ENCODE measurements at places on chromosomes 11 and 22. TPM values are rescaled to one million over a fixed set of nuclear protein-coding genes. Genes with fewer than 3 reads are reported as not detected.

DNA sequence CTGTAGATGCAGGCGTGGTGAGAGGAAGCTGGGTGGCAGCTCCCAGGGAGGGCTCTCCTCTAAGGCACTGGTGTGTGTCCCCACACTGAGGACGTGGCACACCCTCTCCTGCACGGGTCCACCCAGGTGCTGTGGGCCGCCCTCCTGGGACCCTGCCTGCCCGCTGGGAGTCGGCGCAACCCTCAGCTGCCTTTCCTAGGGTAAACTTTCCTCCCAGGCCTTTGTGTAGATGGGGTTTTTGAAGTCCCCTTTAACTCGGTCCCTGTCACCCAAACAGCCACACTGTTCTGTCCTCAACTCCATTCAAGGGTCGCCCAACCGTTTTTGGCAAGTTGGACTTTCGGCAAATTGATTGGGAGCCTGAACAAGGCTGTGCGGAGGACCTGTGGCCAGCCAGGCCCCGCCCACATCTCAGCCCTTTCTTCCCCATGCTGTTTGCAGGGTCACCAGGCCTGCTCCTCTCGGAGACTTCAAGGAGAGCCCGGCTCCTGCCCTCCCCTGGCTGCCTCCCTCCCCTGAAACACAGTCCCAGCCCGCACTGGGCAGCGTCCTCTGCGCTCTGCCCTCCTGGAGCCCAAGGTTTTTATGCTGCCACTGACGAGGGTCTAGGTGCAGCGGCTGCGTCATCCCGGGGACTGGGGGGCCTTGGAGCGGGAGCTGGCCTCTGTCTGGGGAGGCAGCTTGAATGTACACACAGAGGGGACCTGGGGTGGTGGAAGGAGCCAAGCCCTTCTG, 1126.2 kb downstream of the BRD1 start:
- H3K27me3 ChIP-seq, result no peaks in the 10 kb centered on the region
- no peak for DNase-seq
- no peaks in the 10 kb centered on the region for H3K4me1 ChIP-seq
- H3K27ac ChIP-seq, result no peak overlapping the region
- H3K36me3 ChIP-seq, result no peaks in the 10 kb centered on the region
- no peak overlapping the region for H3K4me3 ChIP-seq

Gene SLC25A22
- 10.3 TPM for total RNA-seq

DNA sequence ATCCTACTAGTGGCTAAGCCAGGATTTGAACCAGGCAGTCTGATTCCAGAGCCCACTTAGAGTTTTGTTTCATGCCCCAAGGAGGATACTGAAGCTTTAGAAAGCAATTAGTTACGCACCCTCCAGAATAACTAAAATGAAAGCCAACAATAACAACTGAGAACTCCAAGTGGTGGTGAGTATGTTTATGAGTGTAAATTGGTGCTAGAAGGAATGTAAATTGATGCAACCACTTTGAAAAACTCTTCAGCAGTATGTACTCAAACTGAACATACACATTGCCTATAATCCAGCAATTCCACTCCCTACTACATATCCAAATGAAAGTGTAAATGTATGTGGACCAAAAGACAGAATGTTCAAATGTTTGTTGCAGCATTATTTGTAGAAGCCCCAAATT, 6.7 kb upstream of the ARL14EP start:
- no peak overlapping the region for H3K4me3 ChIP-seq
- H3K27me3 ChIP-seq, result no peaks in the 10 kb centered on the region
- no peaks in the 10 kb centered on the region for H3K36me3 ChIP-seq
- H3K4me1 ChIP-seq, result no peaks in the 10 kb centered on the region

GRCh38 chr22:39236321-39237317, 8.2 kb downstream of the PDGFB start:
- no peaks in the 10 kb centered on the region for H3K27me3 ChIP-seq
- H3K36me3 ChIP-seq, result no peaks in the 10 kb centered on the region

DNA sequence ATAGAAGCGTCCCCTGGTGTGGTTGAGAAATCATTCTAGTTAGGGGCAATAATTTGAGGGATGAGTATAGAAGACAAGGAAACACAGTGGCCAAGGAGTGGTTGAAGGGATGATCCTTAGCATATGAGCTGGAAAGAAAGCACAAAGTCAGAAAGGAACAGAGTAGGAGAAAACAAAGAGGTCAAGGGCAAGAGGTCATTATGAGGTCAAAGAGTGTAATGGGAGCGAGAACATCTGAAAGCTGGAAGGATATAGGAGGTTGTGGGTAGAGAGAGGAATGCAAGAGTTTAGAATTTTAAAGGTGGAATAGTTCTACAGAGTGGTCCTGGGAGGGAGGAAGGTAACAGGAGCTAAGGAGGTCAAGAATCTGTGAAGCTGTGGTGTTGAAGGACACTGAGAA, 2.0 kb downstream of the DCHS1 start:
- H3K27ac ChIP-seq, result peak overlapping the region; percentile 92
- no peaks in the 10 kb centered on the region for H3K27me3 ChIP-seq
- H3K36me3 ChIP-seq, result no peaks in the 10 kb centered on the region

GRCh38 chr22:42062506-42063170, 8.0 kb downstream of the NAGA start:
- H3K4me3 ChIP-seq, result no peak overlapping the region
- H3K4me1 ChIP-seq, result no peaks in the 10 kb centered on the region
- H3K27me3 ChIP-seq, result no peaks in the 10 kb centered on the region
- no peak overlapping the region for H3K27ac ChIP-seq

Gene SLC5A1
- total RNA-seq, result 5.6 TPM

Gene STIM1
- total RNA-seq, result 68.8 TPM

GRCh38 chr11:62190011-62190410, at the start of gene SCGB1D1:
TSS of gene SCGB1D1 (plus strand) at chr11:62190216. CDS start at chr11:62190285, 69 bp downstream.
- H3K27ac ChIP-seq, result no peak within 1 kb of the TSS
- no peaks in the 10 kb centered on the region for H3K4me1 ChIP-seq
- no peaks in the 10 kb centered on the region for H3K27me3 ChIP-seq
- no peak within 1 kb of the TSS for H3K4me3 ChIP-seq
- H3K36me3 ChIP-seq, result no peaks in the 10 kb centered on the region

DNA sequence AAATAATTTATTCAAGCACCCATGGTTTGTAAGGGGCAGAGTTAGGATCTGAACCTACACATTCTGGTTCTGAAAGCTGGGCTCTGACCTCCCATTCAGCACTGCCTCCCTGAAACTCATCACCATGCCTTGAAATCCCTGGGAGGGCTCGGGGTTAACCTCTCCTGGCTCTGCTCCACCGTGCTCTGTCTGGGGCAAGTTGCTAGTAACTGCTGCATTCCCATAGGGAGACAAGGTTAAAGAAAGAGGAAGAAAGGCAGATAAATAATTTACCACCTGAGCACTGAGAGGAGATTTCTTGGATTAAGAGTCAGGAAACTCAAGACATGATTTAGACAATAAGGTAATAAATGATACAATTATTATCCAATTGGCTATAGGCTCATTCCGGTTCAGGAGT, 199.3 kb downstream of the KIF18A start:
- no peak for DNase-seq
- H3K27me3 ChIP-seq, result no peaks in the 10 kb centered on the region
- no peaks in the 10 kb centered on the region for H3K4me1 ChIP-seq
- H3K27ac ChIP-seq, result no peak overlapping the region

- H3K27me3 ChIP-seq, result no peaks in the 10 kb centered on the region
- H3K4me3 ChIP-seq, result no peak overlapping the region
- H3K36me3 ChIP-seq, result no peaks in the 10 kb centered on the region
- no peak for DNase-seq
- H3K27ac ChIP-seq, result no peak overlapping the region
Observed at GRCh38 chr22:45418056-45418769, 4.7 kb downstream of the RIBC2 start.

Gene HYLS1
- 3.7 TPM for total RNA-seq

GRCh38 chr11:46253258-46254132, 24.0 kb upstream of the CREB3L1 start:
- no peak overlapping the region for H3K4me3 ChIP-seq
- DNase-seq, result peak; percentile 40
- no peaks in the 10 kb centered on the region for H3K4me1 ChIP-seq
- no peak overlapping the region for H3K27ac ChIP-seq

Gene RASSF10
- total RNA-seq, result 3.7 TPM

Gene FIBIN
- total RNA-seq, result 118 TPM

DNA sequence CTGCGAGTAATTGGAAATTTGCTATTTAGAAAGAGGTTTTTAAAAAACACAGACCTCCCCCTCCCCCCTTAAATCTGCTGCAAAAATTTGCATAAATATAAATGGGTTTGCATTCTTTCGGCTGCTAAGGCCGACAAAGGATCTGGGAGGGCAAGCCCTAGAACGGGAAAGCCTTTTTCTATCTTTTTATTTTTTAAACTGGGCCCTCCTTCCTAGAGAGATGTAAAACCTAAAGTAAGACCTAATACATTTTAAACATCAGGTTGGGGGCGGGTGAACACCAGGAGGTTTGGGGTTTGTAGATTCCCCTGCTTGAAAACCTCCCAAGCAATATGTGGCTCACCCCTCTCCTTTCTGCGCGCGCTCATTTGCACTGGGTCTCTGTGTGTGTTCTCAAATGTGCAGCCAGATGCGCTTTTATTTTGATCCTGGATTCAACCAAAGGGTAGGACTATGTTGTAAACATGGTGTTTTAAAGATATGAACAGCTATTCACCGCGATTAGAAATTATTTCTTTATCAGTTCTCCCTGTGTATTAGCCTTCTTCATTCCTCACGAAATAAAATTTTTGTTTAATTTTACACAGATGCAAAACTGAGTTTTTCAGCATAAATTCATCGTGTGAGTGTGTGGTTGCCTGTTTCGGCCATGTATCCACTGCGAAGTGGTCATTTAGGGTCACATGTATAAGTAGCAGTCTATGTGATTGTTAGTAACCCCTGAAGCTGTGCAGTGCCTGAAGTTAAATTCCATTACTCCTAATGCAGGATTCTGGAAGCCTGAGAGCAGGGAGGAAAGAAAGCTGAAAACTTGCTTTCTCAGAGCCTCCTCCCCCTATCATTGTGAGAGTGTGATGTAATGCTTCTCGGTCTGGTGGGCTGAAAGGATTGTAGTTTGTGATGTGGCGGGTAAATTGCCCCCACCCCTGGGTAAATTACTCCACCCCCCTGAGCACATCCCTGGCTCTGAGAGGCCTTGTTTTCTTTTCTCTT, 988 bp downstream of the TNRC6B start:
- H3K36me3 ChIP-seq, result no peaks in the 10 kb centered on the region
- H3K27ac ChIP-seq, result peak overlapping the region; percentile 83
- no peak for DNase-seq
- H3K27me3 ChIP-seq, result no peaks in the 10 kb centered on the region
- H3K4me1 ChIP-seq, result peaks cover 74% of the 10 kb centered on the region

DNA sequence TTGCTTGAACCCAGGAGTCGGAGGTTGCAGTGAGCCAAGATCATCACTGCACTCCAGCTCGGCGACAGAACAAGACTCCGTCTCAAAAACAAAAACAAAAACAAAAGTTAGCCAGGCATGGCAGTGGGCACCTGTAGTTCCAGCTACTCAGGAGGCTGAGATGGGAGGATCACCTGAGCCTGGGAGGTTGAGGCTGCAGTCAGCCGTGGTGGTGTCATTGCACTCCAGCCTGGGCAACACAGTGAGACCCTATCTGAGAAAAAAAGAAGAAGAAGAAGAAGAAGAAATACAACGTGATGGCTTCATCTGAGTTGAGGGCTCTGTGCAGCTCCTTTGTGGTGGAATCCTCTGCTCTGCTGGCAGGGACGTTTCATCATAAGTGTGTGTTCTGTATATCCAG, 10.0 kb upstream of the TNNT3 start:
- no peak for DNase-seq
- H3K36me3 ChIP-seq, result no peaks in the 10 kb centered on the region
- peaks cover 10% of the 10 kb centered on the region for H3K4me1 ChIP-seq
- no peak overlapping the region for H3K4me3 ChIP-seq
- no peak overlapping the region for H3K27ac ChIP-seq

DNA sequence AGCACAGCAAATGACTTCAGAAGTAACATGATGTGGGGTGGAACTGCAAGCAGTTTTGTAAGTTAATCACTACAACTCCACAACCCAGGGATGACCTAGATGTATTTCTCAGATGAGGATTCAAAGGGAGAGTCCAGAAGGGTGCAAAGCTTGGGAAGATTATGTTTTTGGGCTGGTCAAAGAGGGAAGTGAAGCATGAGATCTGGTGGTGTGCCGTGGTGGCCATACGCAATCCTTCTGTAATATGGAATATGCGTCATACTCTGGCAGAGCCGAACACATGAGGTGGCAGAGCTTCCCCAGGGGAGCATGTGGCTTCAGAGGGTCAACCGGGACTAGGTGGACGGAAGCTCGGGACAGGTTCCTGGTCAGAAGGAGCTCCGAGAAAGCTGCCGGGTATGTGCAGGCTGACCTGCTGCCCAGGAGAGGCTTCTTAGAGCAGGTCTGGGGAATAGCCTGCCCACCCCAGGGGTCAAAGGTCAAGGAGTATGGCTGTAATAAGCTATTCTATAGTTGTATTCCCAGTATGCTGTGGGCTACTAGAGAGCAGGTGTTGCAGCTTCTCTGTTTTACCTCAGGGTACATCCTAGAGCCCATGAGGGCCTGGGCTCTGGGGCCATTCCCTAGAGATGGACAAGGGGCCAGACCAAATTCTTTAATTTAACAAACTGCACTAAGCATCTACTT, 70.1 kb upstream of the PHOX2A start:
- H3K4me3 ChIP-seq, result no peak overlapping the region
- no peaks in the 10 kb centered on the region for H3K36me3 ChIP-seq
- no peaks in the 10 kb centered on the region for H3K27me3 ChIP-seq
- DNase-seq, result no peak
- no peak overlapping the region for H3K27ac ChIP-seq
- no peaks in the 10 kb centered on the region for H3K4me1 ChIP-seq

- H3K36me3 ChIP-seq, result no peaks in the 10 kb centered on the region
- DNase-seq, result no peak
- peaks cover 6% of the 10 kb centered on the region for H3K4me1 ChIP-seq
- H3K27ac ChIP-seq, result no peak overlapping the region
- no peaks in the 10 kb centered on the region for H3K27me3 ChIP-seq
Observed at GRCh38 chr22:24465566-24465965, 29.6 kb upstream of the UPB1 start.

GRCh38 chr11:20353829-20354434, 9.6 kb upstream of the HTATIP2 start:
- H3K27me3 ChIP-seq, result no peaks in the 10 kb centered on the region
- H3K4me1 ChIP-seq, result no peaks in the 10 kb centered on the region
- H3K36me3 ChIP-seq, result no peaks in the 10 kb centered on the region
- no peak overlapping the region for H3K4me3 ChIP-seq
- no peak overlapping the region for H3K27ac ChIP-seq

Gene RIN1
- total RNA-seq, result 19.2 TPM

Gene MS4A13
- total RNA-seq, result not detected

- H3K36me3 ChIP-seq, result no peaks in the 10 kb centered on the region
- H3K4me3 ChIP-seq, result no peak overlapping the region
- no peak for DNase-seq
- H3K27ac ChIP-seq, result no peak overlapping the region
Observed at GRCh38 chr11:20739577-20739976, 70.2 kb downstream of the NELL1 start.

- peaks cover 30% of the 10 kb centered on the region for H3K4me1 ChIP-seq
- no peak overlapping the region for H3K4me3 ChIP-seq
- no peak overlapping the region for H3K27ac ChIP-seq
- no peaks in the 10 kb centered on the region for H3K36me3 ChIP-seq
Observed at GRCh38 chr11:67412495-67413179, 2.8 kb upstream of the CARNS1 start.

- H3K27me3 ChIP-seq, result no peaks in the 10 kb centered on the region
- H3K4me3 ChIP-seq, result no peak overlapping the region
- no peaks in the 10 kb centered on the region for H3K4me1 ChIP-seq
- H3K36me3 ChIP-seq, result no peaks in the 10 kb centered on the region
- no peak overlapping the region for H3K27ac ChIP-seq
Observed at GRCh38 chr11:110027627-110028371, 65.4 kb upstream of the ZC3H12C start.
